ENCODE measurements at places on chromosomes 13 and 19.

- peak; percentile 53 for DNase-seq
Measured at GRCh38 chr13:60431108-60431700, 34.2 kb downstream of the TDRD3 start.

GRCh38 chr19:42189133-42189532 lies 28.3 kb downstream of the DEDD2 start:
- no peak for DNase-seq

- no peak for DNase-seq
Measured at GRCh38 chr19:7337380-7338194, 11.2 kb upstream of the ARHGEF18 start.

GRCh38 chr19:22427960-22428913 lies 6.1 kb upstream of the ZNF98 start:
- no peak for DNase-seq

DNA sequence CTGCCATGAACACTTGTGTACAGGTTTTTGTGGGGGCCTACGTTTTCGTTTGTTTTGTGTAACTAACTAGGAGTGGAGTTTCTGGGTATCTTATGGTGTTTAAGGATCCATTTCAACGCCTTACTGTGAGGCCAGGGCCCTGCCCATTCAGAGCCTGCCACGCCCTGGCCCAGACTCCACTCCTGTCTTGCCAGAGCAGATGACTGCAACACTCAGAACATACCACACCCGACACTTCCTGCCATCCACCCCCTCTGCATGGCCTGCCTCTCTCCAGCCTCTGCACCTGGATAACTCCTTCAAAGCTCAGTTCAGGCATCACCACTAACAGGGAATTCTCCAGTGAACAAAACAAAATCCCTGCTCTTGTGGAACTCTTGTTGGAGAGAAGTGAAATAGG lies 43.2 kb downstream of the RGCC start:
- DNase-seq = no peak

GRCh38 chr19:57841122-57841763 lies 8.4 kb upstream of the ZNF587 start:
- no peak for DNase-seq

DNA sequence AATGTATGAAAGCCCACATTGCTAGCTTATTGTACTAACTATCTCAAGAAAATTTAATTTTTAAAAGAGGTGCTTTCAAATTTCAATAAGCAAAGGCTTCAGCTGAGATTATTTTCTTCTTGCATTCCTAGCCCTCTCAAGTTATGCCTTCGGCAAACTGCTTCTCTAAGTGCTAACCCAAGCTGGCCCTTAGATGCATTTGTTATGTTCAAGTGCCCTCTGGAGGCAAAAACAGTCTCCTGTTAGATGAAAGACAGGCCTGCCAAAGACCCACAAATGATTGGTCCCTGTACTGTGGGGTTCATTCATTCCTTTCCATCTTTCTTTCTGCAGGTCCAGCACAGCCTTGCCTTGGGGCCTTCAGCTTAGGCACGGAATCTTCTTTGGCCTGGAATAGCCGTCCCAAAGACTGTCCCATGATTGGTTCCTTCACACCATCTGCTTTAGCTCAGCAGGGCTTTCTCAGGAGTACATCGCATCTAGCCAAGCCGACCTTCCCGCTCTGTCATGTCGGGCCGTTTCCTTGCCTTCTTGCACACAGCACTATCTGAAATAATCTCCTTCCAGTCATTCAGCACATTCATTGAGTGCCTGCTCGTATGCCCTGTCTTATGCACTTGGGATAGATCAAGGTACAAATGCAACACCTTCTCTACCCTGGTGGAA lies 26.4 kb upstream of the TPTE2 start:
- peak; percentile 37 for DNase-seq

DNA sequence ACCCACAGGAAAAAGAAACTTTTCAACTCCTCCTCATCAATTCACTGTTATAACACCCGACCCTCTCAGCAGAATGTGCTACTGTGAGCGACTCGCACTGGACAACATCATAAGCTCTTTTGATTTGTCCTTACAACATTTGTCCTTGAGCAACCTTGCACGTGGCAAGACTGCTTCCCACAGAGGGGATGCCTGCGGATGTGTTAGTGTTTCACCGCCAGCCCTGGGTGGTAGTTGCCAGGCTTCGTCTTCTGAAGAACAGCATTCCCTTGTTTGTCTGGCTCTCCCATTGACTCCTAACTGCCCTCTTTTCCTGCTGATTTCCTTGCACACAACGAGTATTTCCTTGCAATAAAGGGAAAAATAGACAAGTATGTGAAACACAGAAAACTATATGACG lies 111.4 kb upstream of the SLC7A1 start:
- no peak for DNase-seq

DNA sequence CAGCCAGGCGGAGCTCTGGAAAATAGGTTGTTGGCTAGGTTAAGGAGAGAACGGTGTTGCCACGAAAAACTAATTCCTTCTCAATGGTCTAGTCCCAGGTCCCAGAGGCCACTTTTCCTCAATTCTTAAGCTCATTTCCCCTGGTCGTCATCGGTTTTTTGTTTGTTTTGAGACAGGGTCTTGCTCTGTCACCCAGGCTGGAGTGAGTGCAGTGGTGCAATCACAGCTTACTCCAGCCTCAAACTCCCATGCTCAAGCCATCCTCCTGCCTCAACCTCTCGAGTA lies 1.2 kb downstream of the SF3A2 start:
- DNase-seq = no peak

- no peak for DNase-seq
Measured at GRCh38 chr13:106377341-106377740, 158.1 kb downstream of the EFNB2 start.

GRCh38 chr19:18107235-18107634 lies 9.7 kb downstream of the MAST3 start:
- no peak for DNase-seq

DNA sequence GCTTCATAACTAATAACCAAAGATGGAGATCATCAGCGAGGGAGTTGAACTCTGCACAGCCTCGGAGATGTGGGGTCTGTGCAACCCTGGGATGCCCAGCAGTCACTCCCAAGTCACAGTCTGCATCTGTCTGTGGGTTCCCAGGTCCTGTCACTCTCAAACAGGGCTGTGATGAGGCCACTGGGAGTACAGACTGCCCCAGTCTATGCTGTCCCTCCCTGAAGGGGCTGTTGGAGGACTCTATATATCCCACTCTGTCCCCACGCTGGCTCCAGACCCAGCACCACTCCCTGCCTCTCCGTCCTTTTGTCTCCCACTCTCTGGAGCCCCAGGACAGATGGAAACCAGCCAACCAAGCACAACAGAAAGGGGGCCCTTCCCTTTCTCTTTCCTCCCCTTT lies 26.2 kb upstream of the C13orf42 start:
- no peak for DNase-seq

DNA sequence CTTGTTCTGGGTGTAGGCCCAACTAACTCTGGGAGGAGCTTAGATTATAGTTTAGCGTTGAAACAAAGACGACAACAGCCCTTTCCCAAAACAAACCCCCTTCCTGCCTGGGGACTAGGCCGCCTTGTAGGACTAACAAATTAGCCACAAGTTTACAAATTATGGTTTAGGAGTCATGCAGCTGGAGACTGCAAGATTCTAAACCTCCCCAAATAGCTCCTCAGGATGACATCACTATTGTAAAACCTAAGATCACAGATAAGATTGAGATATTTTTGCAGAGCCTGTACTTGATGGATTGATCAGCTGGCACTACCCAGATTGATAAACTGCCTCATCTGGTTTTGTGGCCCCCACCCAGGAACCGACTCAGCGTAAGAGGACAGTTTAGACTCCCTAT lies 2.3 kb upstream of the SLC25A15 start:
- peak; percentile 53 for DNase-seq

DNA sequence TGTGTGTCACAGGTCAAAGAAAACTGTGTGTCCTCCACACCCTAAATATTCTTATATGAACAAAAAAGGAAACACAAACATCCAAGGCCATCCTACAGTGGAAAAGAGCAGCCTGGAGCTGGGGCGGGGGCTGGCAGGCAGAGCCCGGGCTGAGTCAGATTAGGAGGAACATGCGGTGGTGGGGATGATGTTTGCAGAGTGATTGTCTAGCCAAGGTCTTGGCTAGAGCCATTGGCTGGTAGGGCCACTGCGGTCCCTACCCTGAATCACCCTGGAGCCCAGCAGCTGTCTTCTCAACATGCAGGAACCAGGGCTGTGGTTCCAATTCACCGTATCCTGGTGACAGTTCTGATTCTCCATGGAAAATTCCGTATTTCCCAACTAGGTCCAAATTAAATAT lies 439.5 kb downstream of the FGF9 start:
- no peak for DNase-seq

GRCh38 chr19:679418-680286 lies 3.5 kb downstream of the FSTL3 start:
- DNase-seq = peak; percentile 76

- no peak for DNase-seq
Measured at GRCh38 chr13:32117001-32117400, 85.4 kb downstream of the FRY start.

DNA sequence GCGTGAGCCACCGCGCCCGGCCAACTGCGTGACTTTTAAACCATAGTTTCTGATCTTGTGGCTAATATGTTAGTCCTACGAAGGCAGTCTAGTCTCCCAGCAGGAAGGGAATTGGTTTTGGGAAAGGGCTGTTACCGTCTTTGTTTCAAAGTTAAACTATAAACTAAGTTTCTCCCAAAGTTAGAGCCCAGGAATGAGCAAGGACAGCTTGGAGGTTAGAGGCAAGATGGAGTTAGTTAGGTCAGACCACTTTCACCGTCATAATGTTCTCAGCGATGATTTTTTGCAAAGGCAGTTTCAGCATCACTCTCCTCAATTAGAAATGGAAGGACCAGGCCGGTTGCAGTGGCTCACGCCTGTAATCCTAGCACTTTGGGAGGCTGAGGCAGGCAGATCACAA lies 17.7 kb upstream of the ADGRE2 start:
- DNase-seq = no peak

DNA sequence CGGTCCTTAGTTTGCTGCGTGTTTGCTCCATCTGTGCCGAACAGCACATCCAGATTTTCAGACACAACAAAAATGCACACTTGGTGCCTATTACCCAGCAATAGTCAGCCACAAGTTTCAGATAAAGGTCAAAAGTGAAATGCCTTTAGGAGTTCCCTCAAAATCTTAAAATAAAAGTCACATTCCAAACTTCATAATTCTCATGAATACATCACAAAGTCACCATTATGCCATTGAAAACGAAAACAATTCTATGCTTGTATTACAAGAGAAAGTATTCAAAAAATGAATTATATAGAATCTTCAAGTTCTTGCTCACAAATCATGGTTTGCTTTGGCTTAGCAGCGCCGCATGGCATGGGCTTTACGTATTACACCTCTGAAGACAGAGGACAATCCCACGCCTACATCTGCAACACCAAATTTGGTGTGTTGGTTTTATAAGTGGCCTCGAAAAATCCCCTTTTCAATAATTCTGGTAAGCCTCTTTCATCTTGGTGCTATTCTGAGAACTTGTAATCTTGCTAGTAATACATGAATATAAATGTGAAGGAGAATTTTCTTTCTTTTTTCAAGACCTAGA lies 26.6 kb downstream of the COL4A1 start:
- no peak for DNase-seq

- DNase-seq = peak; percentile 59
Measured at GRCh38 chr19:14413693-14414181, 5.4 kb downstream of the DDX39A start.

DNA sequence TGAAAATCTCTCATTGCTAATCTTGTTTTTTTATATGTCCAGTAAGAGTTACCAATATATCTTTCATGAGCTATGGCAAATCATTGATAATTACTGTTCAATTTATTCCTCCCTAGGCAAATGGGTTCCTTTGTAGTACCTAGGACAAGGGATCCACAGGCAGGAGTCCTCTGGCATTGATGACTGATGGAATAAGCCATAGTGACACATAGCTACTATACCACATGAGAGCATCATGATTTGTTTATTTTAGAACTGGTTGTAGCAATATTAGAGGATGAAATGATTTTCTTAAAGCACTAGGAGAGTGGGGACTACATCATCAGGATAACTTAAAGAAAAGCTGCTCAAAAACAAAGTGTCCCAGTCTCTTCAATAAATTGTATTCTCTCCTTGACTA lies 21.7 kb upstream of the MAB21L1 start:
- no peak for DNase-seq

DNA sequence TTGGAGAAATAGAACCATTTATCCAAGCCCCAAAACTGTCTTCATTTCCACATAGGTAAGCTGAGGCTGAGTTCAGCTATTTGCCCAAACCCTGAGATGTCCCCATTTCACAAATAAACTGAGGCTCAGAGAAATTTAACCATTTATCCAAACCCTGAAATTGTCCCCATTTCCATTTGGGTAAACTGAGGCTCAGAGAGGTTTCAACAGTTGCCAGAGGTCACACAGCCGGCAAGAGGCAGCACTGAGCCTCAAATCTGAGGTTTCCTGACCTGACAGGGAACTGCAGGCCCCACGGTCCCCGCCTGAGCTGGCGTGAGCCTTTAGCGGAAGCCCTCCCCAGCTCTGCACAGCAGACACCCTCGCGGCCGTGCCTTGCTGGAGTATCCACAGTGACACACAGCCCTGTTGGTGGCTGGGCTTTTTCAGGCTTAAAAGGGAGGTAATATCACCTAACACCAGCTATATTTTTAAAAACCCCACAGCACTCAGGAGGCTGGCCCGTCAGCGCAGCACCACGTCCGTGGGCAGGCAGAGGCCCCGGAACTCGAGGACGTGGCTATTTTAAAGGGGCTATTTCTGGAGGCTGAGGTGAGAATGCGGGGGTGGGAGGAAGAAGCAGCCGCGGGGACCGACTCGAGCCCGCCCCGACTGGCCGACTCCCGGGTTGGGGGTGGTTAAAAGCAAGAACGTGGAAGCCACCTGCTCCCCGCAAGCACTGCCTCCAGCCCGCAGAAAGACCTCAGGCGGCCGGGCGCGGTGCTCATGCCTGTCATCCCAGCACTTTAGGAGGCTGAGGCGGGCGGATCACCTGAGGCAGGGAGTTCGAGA lies 18.5 kb downstream of the PTPRS start:
- DNase-seq = peak; percentile 30

DNA sequence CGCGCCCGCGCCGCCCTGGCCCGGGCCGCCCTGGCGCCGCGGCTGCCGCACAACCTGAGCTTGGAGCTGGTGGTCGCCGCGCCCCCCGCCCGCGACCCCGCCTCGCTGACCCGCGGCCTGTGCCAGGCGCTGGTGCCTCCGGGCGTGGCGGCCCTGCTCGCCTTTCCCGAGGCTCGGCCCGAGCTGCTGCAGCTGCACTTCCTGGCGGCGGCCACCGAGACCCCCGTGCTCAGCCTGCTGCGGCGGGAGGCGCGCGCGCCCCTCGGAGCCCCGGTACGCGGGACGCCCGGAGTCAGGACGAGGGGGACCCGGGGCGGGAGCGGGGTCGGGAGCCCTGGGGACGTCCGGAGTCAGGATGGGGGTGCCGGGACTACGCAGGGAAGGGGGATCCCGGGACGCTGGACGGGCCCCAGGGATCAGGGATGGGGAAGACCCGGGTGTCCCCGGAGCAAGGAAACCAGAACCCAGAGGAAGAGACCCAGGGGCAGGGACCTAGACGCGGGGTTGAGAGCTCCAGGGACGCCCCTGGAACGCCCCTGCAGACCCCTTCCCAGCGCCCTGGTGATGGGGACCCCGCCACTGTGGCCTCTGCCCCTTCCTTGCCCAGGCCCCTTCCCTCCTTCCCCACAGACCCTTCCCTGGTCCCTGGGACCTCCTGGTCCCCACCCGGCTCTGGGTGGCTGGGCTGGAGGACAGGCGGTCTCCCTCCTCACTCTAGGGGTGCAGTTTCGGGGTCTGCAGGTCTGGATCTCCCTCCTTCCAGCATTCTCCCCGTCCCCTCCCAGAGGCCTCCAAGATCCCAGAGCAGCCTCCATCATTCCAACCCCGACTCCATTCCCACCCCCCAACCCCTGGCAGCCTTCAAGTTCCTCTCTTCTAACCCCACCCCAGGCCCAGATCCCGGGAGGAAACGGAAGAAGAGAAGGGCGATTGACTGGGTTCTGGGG lies 645 bp downstream of the GRIN3B start:
- DNase-seq = no peak

Data from fibroblast of skin of right biceps (primary cell).